T-helper 9 cell (primary cell): ENCODE measurements at places on chromosomes 4 and X.

GRCh38 chrX:15468036-15468435 is 25.1 kb downstream of the PIR start:
- no peak for DNase-seq

GRCh38 chr4:86043755-86044592 is 315.9 kb downstream of the MAPK10 start:
- DNase-seq, result no peak

DNA sequence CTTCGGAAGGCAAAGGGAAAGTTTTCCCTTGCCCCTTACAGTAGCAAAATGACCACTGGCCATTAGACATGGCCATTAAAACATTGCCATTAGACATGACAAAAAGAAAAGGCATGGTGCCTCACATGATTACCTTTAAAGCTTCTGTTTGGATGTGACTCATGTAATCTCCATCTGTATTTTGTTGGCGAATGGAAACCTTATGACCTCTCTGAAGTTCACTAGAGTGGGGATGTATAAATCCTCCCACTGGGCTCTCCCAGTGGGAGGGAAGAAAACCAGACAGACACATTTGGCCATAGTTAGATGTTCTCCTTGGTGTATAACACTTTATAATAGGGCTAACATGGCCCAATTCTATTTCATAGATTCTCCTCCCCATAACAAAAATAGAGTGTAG is 152.6 kb downstream of the MAGEB17 start:
- DNase-seq, result no peak

- no peak for DNase-seq
Measured at GRCh38 chr4:3862640-3863420, 96.6 kb downstream of the ADRA2C start.

GRCh38 chr4:1187182-1187581 is 14.8 kb upstream of the SPON2 start:
- DNase-seq, result no peak

DNA sequence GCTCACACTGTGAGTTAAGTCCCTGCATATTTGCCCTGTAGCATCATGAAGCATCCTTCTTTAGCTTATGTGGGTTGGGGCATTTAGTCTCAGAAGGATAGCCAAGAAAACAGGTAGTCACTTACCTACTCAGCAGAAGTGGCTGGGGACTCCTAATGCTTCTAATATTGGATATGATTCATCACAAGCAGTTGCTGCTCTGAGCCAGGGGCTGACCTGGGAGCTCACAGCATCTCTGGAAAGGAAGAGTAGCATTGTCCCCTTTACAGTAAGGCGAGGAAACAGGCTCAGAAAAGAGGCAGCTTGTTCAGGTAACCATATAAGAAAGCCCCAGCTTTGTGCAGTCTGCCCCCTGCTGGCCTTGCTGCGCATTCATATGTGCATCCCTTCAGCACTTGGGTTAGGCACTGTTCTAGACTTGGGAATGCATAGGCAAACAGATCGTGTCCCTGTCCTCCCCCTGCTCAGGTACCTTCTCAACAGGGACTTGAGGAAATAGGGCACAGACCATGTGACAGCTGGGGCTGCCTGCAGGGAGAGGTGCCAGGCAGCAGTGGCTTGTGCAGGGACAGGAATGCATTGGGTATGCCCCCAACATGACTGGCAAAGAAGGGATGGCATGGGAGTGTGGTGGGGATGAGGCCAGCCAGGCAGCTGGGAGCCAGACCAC is 35.7 kb upstream of the TBC1D14 start:
- peak; percentile 77 for DNase-seq

DNA sequence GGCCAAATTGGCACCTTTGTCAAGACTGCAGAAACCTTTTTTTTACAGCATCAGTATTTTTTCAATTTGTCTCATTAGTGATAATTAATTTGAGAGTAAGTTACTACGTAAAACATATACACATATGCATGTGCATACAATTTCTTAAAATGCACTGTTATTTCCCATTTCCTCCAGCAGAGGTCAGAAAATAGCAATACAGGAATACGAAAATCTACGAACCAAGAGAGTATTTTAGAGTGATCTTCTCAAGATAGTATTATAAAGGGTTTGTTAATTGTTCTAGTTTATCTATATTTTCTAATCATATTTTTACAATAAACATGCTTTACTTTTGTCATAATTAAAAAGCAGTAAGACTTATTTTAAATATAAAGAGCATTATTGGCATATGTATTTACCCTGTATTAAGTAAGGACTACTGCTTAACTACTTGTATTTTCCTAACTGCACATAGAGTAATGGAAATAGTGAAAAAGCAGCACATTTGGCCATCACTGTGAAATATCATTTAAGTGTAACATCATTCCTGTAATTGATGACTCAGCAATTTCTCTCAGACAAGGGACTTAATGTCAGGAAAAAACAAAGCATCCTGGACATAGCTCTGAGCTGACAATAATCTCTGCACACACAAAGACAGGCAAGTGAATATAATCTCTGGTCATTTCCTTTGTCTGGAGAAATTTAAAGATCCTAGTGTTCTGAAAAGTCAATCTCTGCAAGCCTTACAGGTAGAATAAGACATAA is 45.6 kb downstream of the MAOB start:
- DNase-seq, result no peak

DNA sequence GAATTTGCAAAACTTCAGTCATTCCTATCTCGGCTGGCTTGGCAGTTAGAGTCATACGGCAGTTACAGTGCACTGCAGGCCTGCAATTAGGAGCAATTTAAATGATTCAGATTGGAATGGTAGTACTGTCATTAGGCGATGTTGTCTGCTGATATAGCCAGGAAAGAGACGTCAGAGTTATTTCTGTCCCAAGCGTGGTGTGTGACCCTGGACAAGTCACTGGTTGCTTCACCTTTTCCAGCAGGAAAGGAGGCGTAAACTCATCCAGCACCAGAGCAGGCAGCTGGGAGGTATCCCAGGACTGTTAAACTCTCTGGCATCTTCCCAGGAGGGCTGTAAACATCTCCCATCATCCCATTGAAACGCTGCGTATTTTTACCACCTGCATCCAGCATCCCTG is 836 bp upstream of the LNX1 start:
- no peak for DNase-seq

- no peak for DNase-seq
Measured at GRCh38 chr4:110967936-110968335, 345.1 kb upstream of the PITX2 start.

DNA sequence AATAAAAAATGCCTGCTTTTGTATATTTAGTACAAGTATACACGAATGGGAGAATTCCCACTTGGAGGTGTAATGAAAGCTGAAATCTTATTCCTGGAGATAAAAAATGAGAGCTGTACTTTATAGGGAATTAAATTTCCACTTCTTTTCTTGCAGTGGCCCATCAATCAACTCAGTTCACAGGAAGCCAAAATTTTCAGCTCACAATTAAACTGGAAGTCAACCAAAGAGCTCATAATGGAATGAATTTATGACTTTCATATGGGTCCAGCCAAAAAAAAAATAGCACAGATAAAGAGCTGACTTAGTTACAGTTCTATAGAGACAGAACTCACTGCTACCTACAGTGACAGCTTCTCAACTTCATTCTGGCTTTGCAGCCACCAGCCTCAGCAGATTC is 115.2 kb upstream of the TBC1D9 start:
- no peak for DNase-seq

GRCh38 chrX:12610079-12610478 is 181.1 kb upstream of the PRPS2 start:
- DNase-seq, result no peak

DNA sequence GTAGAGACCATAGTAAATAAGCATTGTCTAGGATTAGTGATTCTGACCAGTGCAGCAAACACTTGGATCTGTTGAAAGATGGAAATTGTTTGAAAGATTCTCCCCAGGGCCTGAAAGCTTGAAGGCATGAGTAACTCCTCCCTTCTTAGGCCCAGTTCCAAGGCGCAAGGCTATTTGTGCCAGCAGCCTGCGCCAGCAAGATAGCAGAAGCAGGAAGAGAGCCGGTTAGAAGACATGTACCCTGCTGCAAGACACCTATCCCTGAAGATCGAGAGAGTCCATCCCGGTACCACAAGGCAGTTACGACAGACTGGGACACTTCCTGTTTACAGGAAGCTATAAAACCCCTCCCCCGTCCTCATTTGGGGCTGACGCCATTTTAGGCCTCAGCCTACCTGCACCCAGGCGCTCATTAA is 72.4 kb upstream of the JADE1 start:
- DNase-seq, result no peak

- DNase-seq, result no peak
Measured at GRCh38 chr4:125833-126232, 1.5 kb downstream of the ZNF718 start.

- no peak for DNase-seq
Measured at GRCh38 chr4:172751550-172751949, 417.1 kb upstream of the GALNT7 start.

- DNase-seq, result no peak
Measured at GRCh38 chr4:113052379-113052951, 3.0 kb downstream of the ANK2 start.

DNA sequence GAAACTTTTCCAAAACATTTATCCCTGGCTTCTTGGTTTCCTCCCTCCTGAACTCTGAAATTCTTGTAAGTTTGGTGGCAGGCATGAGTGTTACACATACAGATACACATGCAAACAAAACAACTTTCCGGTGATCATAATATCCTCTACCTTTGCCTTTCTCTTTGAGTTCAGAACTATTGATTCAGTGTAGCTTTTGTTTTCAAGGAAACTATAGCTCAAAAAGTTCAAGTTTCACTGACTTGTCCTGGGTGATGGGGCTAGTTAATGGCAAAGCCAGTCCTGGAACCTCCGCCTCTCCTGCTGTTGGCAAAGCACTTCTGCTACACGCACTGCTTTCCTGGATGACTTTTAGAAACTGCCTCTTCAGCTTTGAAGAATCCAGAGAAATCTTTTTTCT is 177.3 kb upstream of the FAT1 start:
- DNase-seq, result no peak

DNA sequence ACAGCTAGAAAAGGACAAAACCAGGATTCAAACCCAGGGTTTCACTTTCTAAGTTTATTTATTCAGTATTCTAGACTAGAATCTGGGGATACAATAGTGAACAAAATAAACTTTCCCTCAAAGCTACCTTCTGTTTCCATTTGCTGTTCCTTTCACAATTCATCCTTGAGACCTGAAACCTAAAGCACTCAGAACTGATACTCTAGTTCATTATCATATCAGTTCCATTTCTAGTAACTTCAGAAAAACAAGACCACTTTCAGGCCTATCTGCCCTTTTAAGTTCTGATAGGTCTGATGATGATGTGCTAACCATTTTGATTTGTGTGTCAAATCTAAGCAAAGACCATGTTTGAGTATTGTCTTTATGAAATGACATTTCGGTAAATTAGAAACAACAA is 7.8 kb upstream of the XK start:
- DNase-seq, result no peak

DNA sequence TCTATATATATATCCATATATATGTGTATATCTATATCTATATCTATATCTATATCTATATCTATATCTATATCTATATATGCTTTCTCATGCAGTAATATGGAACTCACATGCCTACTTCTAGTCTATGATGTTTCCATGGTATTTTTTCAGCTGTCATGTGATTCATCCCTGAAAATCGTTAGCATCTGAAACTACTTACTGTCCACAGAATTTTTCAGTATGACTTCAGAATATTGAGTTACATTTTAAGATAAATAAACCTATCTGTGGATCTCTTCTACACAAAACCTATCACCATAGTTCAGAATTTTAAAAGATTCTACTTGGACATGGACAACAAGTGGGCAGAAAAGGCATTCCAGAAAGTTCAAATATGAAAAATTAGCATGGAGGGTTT is 855.1 kb upstream of the INTU start:
- DNase-seq, result no peak

DNA sequence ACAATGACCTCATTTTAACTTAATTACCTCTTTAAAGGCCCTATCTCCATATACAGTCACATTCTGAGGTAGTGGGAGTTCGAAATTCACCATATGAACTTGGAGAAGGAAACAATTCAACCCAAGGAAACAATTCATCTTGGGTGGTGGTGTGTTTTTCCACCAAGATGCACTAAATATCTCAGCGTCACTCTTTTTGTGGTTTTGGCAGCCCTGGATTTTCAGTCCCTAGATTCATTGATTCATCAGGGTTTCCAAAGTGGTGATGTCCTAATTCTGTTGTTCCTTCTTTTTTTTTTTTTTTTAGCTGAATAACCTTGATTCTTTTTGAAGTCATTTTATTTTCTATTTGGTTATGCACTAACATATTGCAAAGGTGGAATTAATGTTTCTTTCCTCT is 162.6 kb upstream of the RAPGEF2 start:
- no peak for DNase-seq

GRCh38 chr4:140996766-140997165 is 136.5 kb downstream of the RNF150 start:
- no peak for DNase-seq

DNA sequence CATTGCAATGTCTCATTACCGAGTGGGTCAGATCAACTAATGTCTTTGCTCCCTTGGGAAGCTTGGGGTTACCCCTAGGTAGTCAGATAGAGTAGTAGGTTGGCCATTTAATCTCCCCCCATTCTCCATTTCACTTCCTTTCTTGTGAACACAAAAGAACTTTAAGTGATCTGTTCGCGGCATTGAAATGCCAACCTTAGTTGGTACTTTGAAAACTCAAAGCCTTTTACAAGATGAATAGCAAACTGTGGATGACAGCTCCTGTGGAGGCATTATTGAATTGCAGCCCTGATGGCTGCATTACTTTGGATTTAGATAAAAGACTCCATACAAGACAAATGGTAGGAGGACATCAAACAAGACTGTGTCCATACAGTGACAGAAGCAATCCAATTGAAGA is 469.1 kb downstream of the GBA3 start:
- DNase-seq, result no peak

DNA sequence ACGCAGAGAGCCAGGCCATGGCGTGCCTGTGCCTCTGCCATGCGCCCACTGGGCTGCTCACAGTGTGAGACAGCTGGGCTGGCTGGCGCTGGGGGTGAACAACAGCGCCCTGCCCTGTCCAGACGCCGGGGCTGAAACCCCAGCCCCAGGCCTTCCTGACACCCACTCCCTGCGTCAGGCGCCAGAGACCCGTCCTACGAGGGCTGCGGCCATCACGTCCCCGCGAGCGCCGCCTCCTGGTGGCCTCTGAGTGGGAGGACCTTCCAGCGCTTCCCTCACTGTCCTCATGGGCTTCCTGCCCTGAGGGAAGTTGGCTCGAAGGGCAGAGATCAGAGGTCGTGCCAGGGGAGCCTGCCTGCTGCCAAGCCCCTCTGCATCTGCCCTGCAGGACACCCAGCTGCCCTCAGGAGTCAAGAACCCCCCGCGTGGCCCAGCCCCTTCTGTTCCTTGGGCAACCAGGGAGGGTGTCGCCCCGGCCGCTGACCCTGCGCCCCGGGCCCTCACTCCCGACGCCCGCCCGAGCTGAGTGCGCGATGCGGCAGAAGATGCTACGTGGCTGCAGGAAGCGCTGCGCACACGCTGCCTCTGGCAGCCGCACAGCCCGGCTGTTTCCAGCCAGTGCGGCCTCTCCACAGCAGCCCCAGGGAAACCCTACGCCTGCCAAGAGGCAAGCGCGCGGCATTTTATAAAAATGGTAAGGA is 16.2 kb downstream of the NELFA start:
- DNase-seq, result no peak
